ENCODE measurements at places on chromosomes 3 and 15.

GRCh38 chr3:119255214-119255613, 14.5 kb upstream of the B4GALT4 start:
- DNase-seq = no peak

DNA sequence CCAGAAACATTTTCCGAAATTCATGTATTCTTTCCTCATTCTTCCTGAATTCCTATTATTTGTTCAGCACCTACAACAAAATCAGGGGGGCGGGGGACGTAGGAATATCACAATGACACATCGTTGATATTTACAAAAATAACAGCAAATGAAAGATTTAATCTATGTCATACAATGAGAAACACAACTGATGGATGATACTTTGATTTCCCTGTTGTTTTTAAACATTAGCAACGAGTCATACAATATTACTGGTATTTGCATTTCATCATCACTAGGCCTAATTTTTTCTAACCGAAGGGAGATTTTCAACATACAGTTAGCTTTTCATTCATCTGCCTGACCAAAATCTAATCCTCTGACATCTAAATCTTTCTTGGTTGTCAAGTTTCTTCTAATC, 45.3 kb upstream of the INO80 start:
- no peak for DNase-seq

- peak; percentile 56 for DNase-seq
Observed at GRCh38 chr3:129626744-129627349, 20.4 kb upstream of the PLXND1 start.

DNA sequence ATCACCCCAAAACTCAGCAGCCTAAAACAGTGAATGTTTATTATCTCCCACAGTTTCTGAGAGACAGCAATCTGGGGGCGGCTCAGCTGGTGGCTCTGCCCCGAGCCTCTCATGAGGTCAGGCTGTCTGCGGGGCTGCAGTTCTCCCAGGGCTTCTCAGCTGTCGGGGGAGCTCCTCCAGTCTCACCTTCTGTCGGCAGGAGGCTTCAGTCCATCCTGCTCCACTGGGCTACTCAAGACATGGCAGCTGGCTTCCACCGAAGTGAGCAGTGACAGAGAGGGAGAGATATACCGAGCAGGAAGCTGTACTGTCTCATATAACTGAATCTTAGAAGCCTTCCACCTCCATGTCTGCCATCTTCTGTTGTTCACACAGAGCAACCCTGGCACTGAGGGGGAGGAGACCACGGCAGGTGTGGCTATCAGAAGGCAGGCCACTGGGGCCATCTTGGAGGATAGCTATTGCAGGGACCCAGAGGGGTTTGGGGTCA, 72.8 kb upstream of the ITGA11 start:
- no peak for DNase-seq

DNA sequence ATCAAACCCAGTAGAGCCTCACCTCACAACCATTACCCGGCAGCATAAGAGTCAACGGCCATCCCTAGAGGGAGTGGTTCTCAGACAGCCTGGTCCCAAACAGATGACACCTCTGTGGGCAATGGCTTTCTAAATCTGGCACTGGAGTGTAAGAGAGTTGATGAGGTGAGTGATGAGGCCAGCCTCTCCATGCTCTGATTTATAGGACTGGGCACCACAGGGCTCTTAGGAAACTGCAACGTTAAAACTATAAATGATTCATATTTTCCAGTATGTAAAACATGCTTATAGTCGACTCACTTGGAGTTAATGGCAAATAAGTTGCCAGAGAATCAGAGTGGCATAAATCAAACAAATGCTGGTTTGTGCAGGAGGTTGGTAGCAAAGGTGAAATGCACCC, 187.7 kb downstream of the GREM1 start:
- no peak for DNase-seq

DNA sequence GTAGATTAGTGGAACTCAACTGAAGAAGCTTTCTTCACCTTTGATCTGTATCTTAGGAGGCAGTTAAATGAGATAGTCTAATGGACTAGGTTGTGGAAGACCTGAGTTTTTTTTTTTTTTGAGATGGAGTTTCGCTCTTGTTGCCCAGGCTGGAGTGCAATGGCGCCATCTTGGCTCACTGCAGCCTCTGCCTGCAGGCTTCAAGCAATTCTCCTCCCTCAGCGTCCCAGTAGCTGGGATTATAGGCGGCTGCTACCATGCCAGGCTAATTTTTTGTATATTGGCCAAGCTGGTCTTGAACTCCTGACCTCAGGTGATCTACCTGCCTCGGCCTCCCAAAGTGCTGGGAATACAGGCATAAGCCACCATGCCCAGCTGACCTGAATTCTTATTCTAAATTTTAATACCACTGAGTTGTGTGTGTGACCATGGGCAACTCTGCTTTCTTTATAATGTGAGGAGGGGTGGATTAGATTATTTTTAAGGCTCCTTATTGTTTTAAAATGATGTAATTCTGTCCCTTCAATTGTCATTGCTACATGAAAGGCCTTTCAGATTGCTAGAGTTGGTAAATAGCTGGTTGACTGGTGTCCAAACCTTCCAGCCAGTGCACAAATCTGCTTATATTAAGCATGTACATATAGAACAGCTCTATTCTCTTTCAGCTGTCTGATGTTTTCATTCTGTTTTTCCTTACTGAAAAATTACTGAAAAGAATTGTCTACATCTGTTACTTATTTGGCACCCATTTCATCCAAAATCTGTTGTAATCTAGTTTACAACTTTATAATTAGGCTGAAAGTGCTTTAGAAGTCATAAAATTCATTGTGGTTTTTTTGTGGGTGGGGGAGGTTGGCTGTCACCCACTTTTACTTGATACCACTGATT, 2.3 kb downstream of the LNP1 start:
- DNase-seq = no peak

DNA sequence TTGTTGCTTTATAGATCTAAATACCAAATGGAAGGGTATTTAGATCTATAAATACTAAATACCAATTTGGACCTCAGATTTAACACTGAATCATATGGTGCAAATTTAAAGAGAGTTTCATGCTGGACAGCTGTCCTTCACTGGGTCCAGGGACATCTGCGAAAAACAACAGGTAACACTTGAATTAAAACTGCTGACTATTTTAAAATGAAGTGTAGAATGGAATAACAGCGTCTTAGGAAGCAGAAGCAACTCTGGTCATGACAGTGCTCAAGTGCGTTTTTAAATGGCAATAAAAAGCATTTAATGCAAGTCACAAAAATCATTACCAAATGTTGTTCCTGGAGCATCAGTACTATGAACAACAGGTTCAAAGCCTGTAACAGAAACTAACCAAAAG, 106.3 kb downstream of the TFG start:
- no peak for DNase-seq

DNA sequence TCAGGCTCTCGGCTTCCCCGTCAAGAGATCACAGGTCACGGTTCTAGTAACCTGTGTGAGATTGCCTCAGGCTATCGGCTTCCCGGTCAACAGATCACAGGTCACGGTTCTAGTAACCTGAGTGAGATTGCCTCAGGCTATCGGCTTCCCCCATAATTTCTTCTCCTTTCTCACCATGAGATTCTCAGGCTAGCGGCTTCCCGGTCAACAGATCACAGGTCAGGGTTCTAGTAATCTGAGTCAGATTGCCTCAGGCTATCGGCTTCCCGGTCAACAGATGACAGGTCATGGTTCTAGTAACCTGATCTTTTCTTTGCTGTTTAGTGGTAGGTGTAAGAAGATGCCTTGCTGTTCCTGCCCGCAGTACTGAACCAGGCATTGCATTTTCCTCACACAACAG, 418.2 kb upstream of the ZNF717 start:
- no peak for DNase-seq

GRCh38 chr3:127077505-127078064, 94.7 kb downstream of the PLXNA1 start:
- DNase-seq = no peak

All from CD4-positive, alpha-beta T cell treated with Interleukin-10 for 1 hour (primary cell).